CMK (cell line): ENCODE measurements at places on chromosomes 1 and 21.

GRCh38 chr1:168163670-168164069 lies 15.1 kb upstream of the TIPRL start:
- no peak for DNase-seq

DNA sequence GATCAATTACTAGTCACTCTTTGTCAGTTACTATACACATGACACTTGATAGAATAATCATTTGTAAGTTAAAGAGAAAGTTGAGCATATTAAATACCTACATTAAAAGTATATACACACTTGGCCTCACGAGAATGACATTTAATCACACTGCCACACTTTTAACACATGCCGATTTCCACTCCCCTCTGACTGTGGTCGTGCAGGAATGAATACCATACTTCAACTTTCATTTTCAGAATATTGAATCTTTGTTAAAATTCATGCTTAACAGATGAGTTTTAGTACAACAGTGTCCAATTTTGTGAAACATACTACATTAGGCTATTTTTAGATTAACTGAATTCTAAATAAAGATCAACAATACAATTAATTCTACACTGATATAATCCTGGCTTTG lies 78.2 kb upstream of the SDC3 start:
- DNase-seq: no peak

- no peak for DNase-seq
Measured at GRCh38 chr1:201714542-201715329, 114.2 kb upstream of the IPO9 start.

GRCh38 chr1:98478121-98478520 lies 183.4 kb upstream of the SNX7 start:
- DNase-seq: no peak
